Stimulated activated CD4-positive, alpha-beta T cell treated with anti-CD3 and anti-CD28 coated beads, TNF-alpha, amount 100 ng/mL, for 1 hour (primary cell): ENCODE measurements at places on chromosomes 12 and 14.

DNA sequence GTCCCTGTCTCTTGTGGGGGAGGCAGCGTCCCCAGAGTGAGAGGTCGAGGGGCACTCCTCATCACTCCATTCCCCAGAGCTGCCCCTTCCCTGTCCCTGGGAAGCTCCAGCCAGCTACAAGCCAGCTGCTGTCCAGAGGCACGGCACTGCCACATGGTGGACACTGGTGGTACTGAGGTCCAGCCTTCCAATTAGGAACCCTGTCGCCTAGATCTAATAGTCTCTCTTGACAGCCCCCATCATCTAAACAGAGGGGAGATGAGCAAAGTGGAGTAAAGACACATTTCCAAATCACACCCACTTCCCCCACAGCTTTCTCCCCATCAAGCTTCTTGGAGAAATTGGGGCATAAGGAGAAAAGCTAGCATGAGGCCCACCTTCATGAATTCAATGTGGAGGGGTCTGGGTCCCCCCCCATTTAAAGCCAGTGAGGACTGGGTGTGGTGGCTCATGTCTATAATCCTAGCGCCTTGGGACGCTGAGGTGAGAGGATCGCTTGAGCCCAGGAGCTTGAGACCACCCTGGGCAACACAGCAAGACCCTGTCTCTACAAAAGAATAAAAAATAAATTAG is 2.1 kb upstream of the INHBE start:
- no peak for DNase-seq

DNA sequence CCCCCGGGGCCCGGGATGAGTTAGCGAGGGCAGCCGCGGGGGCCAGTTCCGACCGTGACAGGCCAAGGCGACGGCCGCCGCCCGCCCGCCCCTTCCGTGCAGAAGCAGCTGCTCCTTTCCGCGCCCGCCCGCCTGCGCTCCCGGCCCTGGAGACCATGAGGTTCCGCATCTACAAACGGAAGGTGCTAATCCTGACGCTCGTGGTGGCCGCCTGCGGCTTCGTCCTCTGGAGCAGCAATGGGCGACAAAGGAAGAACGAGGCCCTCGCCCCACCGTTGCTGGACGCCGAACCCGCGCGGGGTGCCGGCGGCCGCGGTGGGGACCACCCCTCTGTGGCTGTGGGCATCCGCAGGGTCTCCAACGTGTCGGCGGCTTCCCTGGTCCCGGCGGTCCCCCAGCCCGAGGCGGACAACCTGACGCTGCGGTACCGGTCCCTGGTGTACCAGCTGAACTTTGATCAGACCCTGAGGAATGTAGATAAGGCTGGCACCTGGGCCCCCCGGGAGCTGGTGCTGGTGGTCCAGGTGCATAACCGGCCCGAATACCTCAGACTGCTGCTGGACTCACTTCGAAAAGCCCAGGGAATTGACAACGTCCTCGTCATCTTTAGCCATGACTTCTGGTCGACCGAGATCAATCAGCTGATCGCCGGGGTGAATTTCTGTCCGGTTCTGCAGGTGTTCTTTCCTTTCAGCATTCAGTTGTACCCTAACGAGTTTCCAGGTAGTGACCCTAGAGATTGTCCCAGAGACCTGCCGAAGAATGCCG is 699 bp downstream of the MGAT2 start:
- DNase-seq = no peak

DNA sequence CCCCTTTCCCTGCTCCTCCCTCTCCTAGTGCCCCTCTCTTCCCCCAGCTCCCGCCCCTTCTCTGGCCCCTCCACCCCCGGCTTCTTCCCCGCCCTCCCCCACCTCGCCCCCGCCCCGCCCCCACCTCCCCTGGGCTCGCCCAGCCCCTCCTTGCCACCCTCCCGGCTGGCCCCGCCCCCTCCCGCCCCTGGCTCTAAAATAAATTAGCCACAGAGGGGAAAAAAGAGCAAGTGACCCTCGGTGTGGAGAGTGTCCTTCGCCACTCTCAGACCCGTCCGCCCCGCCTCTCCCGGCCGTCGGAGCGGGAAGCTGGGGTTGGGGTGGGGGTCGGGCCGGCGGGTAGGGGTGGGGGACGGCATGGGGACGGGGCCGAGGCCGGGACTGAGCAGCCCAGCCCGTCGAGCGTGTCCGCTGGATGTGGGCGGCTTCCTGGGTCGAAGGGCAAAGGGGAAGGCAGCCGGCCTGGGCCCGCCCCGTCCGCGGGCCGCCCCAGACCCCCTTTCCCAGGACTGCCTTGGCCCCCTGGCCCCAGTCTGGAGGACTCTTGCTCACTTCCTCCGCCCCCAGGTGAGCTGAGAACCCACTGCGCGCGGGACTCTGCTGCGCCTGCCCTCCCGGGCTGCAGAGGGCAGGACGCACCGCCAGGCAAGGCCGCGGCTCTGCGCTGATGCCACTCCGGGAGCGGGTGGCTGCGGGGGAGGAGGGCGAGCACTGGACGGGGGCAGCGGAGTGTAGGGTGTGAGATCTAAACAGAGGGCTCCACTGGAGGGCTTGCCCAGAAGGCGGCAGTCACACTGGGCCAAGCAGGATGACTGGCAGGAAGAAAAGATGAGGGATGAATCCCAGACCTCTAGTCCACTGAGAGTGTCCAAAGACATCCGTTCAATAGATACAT is 570 bp upstream of the FIGNL2 start:
- no peak for DNase-seq

DNA sequence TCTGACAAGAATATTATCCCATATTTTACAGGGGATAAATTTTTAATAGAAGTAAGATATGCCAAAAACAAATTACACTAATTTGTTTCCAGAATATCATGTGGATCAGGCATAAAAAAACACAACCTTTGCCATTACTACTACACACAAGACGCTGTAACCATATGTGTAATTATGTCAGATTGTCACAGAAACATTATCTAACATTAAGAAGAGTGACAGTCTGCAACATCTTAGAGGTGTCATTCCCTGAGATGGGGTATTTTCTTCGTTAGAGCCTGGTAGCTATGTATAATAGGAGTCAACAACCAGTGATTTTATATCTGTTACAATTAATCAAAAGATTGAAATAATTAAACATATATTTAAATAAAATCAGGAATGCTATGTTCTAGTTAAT is 518.9 kb downstream of the RERGL start:
- DNase-seq = no peak

GRCh38 chr12:76264611-76265012 is 83.6 kb downstream of the BBS10 start:
- no peak for DNase-seq

DNA sequence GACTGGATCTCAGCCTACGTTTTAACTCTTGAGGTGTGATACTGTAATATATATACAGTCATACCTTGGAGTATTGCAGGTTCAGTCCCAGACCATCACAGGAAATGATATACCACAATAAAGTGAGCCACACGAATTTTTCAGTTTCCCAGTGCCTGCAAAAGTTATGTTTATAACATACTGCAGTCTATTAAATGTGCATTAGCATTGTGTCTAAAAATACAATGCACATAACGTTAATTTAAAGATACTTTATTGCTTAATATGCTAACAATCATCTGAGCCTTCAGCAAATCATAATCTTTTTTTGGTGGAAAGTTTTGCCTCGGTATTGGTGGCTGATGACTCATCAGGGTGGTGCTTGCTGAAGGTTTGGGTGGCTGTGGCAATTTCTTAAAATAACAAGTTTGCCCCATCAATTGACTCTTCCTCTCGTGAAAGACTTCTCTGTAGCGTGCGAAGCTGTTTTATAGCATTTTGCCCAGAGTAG is 18.9 kb downstream of the PYROXD1 start:
- DNase-seq = no peak

DNA sequence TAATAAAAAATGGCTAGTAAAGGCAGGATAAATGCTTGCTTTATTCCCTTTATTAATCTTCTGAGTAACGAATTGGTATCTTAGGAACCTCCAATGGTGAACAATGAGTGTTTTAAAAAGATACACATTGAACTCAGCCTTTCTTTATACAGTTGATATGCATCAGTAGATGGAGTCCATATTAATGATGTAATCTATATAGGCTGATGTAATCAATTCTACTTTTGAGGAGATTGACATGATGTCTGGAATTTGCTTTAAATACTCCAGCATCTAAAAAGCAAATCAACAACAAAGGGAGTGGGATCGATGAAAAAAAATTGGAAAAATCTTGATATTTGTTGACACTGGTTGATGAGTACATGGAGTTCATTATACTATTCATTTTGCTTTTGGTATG is 106.2 kb downstream of the ANO4 start:
- DNase-seq = no peak

DNA sequence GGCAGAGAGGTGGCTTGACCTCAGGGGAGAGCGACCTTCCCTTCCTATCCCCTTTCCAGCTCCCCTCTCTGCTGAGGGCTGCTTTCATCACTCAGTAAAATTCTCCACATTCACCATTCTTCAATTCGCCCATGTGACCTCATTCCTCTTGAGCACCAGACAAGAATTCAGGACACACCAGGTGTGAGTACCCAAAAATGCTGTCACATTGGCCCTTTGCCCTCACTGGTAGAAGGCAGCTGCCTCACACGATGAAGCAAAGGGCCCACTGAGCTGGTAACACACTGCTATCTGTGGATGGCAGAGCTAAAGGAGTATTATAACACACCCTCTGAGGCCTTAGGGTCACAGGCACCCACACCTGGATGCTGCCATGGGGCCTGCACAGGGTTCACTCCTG is 59.7 kb downstream of the SSH1 start:
- DNase-seq = no peak

DNA sequence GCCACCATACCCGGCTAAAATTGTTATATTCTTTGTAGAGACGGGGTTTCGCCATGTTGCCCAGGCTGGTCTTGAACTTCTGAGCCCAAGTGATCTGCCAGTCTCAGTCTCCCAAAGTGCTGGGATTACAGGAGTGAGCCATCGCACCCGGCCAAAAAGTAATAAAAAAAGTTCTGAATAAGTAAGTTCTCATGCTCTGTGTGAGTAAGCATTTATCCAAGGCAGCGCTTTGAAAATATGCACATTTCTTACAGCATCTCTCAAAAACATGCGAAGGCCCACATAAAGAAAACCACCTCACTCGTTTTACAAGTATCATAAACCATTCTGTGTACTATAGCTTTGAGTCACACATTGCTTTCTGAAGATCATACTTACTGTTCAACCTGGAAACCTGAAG is 8.6 kb downstream of the GIT2 start:
- no peak for DNase-seq

DNA sequence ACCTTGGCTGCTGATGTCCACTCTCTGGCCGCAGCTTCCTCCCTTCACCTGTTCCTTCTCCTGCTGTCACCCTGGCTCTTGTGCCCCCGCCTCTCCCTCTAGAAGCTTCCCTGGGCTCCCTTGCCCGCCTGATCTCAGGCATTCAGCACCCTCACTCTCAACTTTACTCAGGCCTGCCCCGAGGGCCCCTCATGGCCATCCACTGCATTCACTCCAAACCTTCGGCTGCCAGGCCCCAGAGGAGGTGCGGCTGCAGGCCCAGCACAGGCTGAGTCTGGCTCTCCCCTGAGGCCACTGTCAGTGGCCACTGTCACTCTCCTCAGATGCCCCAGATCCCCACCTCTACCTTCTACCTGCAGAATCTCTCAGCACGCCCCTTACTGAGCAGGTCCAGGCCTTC is 183.9 kb downstream of the ZFP36L1 start:
- DNase-seq = no peak
